GM23248 (cell line): ENCODE measurements at places on chromosomes 12 and 14. TPM values are rescaled to one million over a fixed set of nuclear protein-coding genes. Genes with fewer than 3 reads are reported as not detected.

OVCH1 gene
- total RNA-seq: 0.13 TPM in 1 of 2 replicates, not detected in the other

NOVA1 gene
- under 0.01 and 0.32 TPM in 2 replicates for total RNA-seq

ZFP36L1 gene
- 88.0 and 92.9 TPM in 2 replicates for total RNA-seq

RFX4 gene
- total RNA-seq: not detected in 2 replicates

ZNF891 gene
- 0.43 and 0.63 TPM in 2 replicates for total RNA-seq

PROX2 gene
- not detected in 2 replicates for total RNA-seq

SLC11A2 gene
- 16.3 and 22.8 TPM in 2 replicates for total RNA-seq

ALDH1L2 gene
- total RNA-seq: 50.9 and 83.0 TPM in 2 replicates

HOXC4 gene
- total RNA-seq: 2.2 and 3.4 TPM in 2 replicates

GPATCH2L gene
- total RNA-seq: 35.1 and 46.4 TPM in 2 replicates

IL31 gene
- total RNA-seq: not detected in 2 replicates

KRT73 gene
- not detected in 2 replicates for total RNA-seq

KRT2 gene
- total RNA-seq: not detected in 2 replicates

SEL1L gene
- 69.2 TPM in 2 replicates for total RNA-seq

MANSC4 gene
- total RNA-seq: not detected in 2 replicates

DDN gene
- 0.13 TPM in 1 of 2 replicates, not detected in the other for total RNA-seq

OR6C76 gene
- not detected in 2 replicates for total RNA-seq

TNFAIP2 gene
- 45.0 and 51.8 TPM in 2 replicates for total RNA-seq

HRK gene
- not detected in 2 replicates for total RNA-seq

BIN2 gene
- total RNA-seq: not detected in 2 replicates

OR4K14 gene
- total RNA-seq: not detected in 2 replicates

KRT82 gene
- not detected in 2 replicates for total RNA-seq

CLEC1B gene
- not detected in 2 replicates for total RNA-seq

OLR1 gene
- 6.3 and 6.8 TPM in 2 replicates for total RNA-seq

PPP1R36 gene
- 1.6 TPM in 1 of 2 replicates, not detected in the other for total RNA-seq

JDP2 gene
- 163 and 174 TPM in 2 replicates for total RNA-seq

MYH6 gene
- total RNA-seq: not detected in 2 replicates

GNB3 gene
- 1.0 and 3.2 TPM in 2 replicates for total RNA-seq

PAPLN gene
- 0.22 and 1.0 TPM in 2 replicates for total RNA-seq
